ENCODE measurements at places on chromosomes 2 and 18.

DNA sequence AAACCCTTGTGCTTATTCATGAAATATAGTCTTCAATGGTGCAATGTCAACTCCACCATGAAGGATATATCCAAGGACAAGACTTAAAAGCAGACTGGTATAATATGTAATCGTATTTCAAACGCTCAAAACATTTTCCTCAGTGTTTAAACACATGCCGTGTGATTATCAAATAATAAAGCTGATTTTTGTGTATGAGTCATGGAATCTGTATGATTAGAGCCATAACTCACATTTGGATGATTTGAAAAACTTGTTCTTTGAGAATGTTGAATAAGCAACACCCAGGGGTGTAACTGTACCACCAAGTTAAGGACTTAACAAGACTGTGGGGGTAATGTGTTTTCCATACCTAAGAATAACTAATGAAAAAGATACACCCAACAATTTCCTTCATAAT is 215.3 kb downstream of the STK39 start:
- DNase-seq: no peak

DNA sequence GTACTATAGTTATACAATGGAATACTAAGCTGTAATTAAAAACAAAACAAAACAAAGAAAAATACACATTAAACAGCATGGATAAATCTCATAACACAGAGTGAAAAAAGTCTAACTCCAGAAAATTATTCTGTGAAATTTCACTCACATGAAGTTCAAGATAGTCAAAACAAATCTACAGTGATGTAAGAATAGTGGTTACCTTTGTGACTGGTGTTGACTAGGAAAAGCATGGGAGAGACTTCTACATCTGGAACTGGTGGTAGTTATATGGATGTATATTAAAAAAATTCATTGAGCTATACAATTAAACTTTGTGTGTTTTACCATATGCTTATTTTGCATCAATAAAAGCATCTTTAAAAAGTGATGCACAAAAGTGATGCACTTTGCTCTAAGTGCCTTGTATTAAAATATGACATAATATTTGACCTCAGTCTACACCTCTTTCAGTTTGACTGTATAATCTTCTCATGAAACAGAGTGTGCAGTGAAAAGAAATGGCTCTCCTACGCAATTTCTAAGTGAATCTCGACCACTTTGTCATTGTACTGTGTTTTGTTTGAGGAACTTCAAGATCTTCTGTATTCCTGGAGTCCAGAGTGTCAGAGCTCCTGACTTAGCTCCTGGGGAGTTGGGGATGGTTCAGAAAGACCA is 28.0 kb downstream of the STAT4 start:
- DNase-seq: no peak

DNA sequence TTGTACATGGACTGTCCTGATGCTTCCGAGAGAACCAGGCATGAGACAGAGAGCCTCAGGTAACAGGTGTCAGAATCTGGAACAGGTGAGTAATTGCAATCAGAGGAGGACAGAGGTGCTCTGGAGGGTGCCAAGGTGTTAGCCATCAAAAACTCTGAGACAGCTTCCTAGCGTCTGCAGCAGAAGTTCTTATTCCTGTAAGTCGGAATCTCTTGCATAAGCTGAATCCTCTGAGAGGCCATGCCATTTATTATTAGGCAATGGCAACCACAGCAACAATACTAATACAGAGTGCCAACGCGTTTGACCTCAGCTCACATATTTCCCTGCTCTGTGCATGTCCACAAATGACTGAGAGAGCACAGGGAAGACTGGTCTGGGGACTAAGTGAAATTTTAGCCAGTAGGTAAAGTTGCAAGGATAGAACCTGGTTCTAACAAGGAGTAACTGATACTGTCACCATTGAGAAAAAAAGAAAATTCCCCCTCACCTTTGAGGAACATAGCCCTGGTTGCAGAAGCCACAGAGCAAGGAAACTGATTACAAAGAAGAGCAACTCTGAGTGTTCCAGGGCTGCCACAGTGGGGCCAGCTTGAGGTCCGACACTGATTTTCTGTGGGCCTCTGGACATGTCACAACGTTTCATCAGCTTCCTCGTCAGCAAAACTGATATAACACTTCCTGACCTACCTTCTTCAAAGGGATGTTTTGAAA is 55.1 kb upstream of the ACSL3 start:
- DNase-seq: no peak

- DNase-seq: no peak
Observed at GRCh38 chr18:31246460-31246859, 71.5 kb upstream of the DSG1 start.

DNA sequence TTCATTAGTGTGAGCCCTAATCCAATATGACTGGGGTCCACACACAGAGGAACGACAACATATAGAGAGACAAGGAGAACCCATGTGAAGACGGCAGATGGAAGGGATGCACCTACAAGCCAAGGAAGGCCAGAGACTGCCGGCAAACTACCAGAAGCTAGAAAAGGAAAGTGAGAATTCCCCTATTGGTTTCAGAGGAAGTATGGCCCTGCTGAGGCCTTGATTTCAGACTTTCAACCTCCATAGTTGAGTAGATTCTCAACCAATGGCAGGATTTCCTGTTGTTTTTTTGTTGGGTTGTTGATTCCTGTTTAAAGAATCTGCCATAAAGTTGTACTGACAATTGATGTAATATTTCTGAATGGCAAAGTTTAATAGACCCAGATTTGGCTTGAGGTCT is 241.5 kb downstream of the SATB2 start:
- no peak for DNase-seq

DNA sequence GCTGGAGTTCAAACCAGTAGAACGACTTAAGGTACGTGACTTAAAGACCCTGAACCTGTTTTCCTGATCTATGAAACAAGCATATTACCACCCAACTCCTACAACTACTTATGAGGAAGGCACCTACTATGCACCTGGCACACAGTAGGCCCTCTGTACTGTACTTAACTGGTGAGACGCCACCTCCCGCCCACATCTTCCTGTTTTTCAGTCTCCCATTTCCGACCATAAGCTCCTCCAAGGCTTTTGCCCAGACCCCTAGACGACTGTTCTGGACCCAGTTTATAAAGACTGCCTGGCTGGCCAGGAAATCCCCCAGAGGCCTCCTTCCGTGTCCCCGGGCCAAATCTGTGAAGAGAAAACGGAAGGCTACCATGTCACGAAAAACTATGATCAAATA is 1.5 kb downstream of the GALNT14 start:
- no peak for DNase-seq

- DNase-seq: no peak
Observed at GRCh38 chr18:38571651-38572050, 1006.1 kb upstream of the CELF4 start.

DNA sequence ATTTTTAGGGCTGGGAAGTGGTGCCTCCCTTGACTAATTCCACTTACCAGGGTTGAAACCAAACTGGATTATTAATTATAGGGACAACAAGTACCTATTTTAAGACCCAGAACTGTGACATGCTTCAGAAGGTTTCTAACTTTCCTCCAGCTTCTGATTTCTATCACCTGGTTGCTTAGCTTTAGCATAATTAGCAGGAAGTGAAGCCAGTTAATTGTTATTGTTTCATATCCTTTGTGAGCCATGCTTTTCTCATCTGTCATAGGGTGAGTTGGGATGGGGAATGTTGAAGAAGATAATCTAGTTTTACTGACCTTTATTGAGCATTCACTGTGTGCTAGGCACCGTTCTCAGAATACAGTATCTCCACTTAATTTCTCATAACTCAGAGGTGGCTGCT is 3.2 kb downstream of the YPEL5 start:
- no peak for DNase-seq

DNA sequence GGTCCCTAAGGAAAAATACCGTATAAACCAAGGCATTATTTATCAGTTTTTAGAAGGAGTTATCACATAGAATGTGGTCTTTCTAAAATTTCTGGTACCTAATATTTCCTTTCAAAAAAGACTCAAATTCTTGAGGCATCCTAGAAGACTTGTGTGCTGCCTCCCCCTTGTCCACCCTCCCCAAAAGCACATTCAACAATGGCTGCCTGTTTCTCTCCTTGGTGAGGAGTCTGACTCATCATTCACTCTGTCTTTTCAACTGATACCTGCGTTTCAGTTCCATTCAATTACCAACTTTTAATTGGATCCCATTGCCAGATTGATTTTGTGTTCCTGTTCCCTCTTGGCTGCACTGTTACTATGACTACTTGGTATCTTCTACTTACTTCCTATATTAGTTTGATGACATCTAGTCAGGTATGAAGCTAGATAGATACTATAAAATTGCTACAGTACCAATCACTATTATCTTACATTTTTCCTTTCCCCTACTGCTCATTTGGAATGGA is 72.9 kb downstream of the XRCC5 start:
- DNase-seq: no peak

GRCh38 chr2:216692636-216693413 is 2.5 kb downstream of the IGFBP5 start:
- DNase-seq: peak; percentile 27

- DNase-seq: no peak
Observed at GRCh38 chr18:30987467-30988241, 54.9 kb downstream of the DSC3 start.

DNA sequence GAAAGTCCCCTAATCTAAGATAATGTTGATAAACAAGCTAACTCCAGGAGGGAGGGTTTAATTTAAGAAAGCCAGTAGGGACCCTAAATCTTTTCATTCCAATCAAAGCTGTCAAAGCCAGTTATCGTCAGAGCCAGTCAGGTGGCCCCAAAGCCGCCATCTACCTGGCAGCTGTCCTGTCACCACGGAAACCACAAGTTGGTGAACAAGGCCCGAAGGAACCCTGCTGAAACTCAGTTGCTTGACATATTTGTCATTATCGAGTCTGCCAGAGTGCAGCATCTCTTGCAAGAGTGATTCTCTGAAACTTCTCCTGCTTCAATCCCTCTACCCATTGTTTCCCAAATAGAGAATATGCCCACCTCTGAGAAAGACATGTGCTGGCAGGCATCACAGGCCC is 30.8 kb upstream of the POLE4 start:
- no peak for DNase-seq

- no peak for DNase-seq
Observed at GRCh38 chr2:217294211-217294610, 434.3 kb upstream of the TNP1 start.

- DNase-seq: no peak
Observed at GRCh38 chr2:66269166-66269565, 165.8 kb upstream of the MEIS1 start.

- no peak for DNase-seq
Observed at GRCh38 chr2:29014331-29014730, 33.2 kb downstream of the TOGARAM2 start.

- no peak for DNase-seq
Observed at GRCh38 chr2:45851576-45852304, 200.3 kb downstream of the PRKCE start.

DNA sequence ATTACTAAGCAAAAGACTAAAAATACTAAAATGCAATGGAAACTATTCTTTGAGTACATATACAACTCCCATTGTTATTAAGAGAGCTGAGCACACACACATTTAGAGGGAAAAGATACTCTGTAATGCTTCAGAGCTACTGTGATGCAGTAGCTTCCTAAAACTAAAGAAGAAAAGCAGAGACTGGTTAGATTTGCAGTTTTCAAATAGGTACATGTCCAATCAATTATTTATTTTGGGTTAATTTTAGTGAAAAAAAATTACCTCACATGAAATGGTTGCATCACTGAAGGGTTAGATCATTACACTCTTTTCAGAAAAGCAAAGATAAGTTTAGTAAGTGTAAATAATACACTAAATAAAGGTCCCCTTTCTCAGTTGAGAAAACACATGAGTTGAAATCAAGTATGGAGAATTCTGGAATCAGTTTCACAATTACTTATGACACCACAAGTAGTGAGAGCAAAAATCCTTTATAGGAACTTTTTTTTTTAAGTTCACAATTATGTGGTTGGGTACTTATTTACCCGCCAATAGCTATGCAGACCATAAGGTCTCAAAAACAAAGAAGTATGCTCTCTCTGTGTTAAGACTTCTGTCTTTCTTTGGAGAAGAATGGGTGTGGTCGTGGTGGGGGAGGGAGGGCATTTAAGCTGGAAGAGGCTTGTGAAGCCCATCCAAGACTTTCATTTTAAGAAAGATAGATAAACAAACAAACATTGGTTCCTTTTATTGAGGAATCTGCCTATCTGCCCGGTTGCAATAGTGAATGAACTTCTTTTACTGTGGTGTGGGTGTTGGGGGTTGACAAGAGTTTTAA is 25.3 kb upstream of the SERTAD2 start:
- DNase-seq: no peak

- peak; percentile 32 for DNase-seq
Observed at GRCh38 chr18:2932247-2933181, 80.4 kb downstream of the LPIN2 start.

DNA sequence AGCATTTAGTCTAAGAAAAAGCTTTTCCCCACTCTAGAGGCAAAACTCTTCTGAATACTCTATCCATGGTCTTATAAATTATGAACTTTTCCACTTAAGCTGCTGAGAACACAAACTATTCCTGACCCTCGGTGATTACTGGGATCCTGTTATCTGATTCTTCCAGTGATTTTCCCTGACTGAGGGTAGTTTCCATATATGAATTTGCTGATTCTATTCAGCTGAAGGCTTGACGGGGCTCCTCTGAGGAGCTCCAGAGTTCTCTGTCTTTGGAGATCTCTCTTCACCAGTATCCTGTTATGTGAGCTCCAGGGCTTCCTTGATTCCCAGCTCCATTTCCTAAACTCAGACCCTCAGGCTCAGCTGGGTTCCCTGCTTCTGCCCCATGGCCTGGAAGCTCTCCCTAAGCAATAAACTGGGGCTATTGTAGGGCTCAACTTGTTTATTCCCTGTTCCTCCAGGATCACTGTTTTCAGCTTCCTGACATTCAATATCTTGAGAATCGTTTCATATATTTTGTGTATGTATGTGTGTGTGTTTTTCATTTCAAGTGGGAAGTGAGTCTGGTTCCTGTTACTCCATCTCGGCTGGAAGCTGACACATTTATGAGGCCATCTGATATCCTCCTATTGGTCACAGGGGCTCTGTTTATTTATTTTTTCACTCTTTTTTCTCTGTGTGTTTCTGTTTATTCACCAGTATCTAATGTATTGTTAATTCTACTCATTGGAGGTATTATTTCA is 78.2 kb downstream of the ARHGAP28 start:
- no peak for DNase-seq

GRCh38 chr18:2855560-2856350 is 8.9 kb downstream of the EMILIN2 start:
- no peak for DNase-seq

DNA sequence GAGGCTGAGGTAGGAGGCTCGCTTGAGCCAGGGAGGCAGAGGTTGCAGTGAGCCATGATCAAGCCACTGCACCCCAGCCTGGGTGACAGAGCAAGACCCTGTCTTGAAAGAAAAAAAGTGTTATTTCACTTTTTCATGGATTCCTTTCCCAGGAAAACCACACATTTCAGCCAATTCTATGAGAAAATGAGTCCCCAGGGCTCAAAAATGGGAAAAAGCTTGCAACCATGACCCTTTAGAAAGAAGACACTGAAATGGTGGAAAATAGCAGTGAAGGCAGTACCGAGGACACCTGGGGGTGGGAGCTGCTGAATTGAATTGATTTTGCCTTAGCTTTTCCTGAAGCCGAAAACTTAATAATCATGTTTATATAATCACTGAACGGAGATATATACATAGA is 284.2 kb upstream of the HDAC4 start:
- DNase-seq: no peak

All from T follicular helper cell (primary cell).